ENCODE measurements at places on chromosomes 2 and 18.

DNA sequence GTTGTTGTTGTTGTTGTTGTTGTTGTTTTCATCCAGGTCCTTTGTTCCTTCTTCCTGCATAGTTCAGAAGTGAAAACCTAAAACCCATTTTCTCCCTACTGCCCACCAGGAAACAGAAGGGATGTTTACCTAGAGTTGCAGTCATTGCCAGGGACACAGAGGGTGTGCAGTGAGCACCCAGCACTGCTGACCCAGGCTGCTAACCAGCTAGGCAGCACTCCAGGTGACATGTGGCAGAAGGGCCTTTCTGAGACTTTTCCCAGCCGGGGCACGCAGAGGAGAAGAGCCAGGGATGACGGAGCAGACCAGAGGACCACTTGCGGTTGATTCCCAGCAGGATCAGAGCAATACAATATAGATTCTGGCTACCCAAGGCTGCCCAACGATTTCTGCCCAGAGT lies 286.3 kb downstream of the BCL11A start:
- no peak for DNase-seq

DNA sequence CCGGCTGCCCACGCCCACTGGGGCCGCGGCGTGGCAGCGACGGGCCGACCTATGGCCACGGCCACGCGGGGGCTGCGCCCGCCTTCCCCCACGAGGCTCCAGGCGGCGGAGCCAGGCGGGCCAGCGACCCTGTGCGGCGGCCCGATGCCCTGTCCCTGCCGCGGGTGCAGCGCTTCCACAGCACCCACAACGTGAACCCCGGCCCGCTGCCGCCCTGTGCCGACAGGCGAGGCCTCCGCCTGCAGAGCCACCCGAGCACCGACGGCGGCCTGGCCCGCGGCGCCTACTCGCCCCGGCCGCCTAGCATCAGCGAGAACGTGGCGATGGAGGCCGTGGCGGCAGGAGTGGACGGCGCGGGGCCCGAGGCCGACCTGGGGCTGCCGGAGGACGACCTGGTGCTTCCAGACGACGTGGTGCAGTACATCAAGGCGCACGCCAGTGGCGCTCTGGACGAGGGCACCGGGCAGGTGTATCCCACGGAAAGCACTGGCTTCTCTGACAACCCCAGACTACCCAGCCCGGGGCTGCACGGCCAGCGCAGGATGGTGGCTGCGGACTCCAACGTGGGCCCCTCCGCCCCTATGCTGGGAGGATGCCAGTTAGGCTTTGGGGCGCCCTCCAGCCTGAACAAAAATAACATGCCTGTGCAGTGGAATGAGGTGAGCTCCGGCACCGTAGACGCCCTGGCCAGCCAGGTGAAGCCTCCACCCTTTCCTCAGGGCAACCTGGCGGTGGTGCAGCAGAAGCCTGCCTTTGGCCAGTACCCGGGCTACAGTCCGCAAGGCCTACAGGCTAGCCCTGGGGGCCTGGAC lies 253.2 kb downstream of the GLI2 start:
- DNase-seq, result no peak

- no peak for DNase-seq
Observed at GRCh38 chr2:79373358-79374130, 139.3 kb upstream of the CTNNA2 start.

GRCh38 chr2:167697194-167697593 lies 550.2 kb downstream of the STK39 start:
- no peak for DNase-seq

DNA sequence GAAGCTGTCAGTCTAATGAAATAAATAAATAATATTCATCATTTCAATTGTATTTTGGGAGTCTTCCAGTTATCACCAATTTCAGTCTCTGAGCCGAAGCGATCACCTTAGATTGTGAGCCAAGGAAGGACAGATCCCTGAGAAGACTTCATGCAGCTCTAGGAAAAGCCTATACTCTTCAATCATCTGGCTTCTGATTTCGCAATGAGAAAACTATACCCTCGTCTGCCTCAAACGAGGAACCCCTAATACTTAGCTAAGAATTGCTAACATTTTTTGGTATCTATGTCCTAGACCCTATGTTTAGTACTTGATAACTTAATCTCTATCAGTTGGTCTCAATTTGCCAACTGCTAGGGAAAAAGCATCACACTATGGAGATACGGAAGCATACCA lies 4.5 kb upstream of the TTC27 start:
- DNase-seq, result no peak

GRCh38 chr2:228901531-228901930 lies 369.6 kb downstream of the PID1 start:
- DNase-seq, result no peak

- no peak for DNase-seq
Observed at GRCh38 chr2:67694445-67694844, 297.3 kb downstream of the ETAA1 start.

GRCh38 chr2:10517351-10518043 lies 69.4 kb upstream of the ODC1 start:
- no peak for DNase-seq

GRCh38 chr2:38200598-38200997 lies 124.6 kb upstream of the CYP1B1 start:
- DNase-seq, result no peak

DNA sequence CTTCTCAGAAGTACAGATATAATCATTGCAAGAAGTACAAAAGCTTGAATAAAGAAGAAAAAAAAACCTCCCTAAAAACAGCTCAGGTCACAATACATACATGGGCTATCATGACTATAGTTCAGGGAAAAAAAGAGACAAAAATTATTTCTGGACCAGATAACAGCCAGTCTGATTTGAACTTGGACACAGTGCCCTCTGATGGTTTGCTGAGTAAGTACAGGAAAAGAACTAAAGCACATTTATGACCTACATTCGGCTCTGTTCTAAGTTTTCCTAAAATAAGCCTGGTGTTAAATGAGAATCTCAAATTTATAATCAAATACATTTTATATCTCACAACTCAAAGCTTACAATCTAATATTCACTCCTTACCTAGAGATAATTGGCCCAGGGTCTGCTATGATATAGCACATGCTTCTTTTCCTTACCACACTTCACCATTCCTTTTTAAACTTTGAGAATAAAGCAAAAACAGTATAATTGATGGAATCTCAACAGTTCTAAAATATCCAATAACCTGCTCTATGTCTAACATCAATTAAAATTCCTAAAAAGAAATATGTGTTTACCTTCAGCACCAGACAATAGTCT lies 81.1 kb downstream of the RAPH1 start:
- DNase-seq, result no peak

GRCh38 chr2:204027091-204027490 lies 90.5 kb downstream of the ICOS start:
- no peak for DNase-seq

DNA sequence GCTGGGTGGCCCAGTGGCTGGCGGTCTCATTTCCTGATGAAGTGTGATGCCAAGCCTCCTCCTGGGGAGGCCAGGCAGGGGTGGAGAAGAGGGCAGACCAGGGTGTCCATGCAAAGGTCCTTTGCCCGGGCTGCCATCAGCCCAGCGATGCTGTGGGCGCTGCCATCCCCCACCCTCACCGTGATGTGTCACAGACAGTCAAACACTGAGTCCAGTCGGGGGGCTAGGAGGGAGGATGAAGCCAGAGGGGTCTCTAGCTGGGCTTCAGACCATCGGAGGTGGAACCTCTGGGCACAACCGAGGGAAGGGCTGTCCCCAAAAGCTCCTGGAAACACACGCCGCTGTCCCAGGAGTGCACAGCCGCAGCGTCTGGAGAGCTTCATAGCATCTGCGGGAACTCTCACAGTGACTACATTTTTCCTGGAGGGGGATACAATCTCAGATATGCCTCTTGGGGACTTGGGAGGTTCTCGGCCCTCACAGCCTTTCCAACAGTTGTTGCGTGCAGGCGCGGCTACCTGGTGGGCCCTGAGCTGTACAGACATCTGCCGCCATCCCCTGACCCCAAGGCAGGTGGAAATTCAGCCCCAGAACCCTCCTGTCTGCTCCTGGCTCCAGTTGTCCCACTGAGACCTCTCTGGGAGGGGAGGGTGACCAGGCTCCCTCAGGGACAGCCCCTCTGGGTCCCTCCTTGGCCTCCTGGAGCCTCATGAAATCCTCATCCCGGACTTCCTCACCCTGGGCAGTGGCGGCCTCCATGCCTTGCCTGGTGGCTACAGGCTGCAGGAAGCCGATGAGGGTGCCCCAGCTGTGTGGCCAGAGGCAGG lies 26.5 kb upstream of the OTOS start:
- no peak for DNase-seq

DNA sequence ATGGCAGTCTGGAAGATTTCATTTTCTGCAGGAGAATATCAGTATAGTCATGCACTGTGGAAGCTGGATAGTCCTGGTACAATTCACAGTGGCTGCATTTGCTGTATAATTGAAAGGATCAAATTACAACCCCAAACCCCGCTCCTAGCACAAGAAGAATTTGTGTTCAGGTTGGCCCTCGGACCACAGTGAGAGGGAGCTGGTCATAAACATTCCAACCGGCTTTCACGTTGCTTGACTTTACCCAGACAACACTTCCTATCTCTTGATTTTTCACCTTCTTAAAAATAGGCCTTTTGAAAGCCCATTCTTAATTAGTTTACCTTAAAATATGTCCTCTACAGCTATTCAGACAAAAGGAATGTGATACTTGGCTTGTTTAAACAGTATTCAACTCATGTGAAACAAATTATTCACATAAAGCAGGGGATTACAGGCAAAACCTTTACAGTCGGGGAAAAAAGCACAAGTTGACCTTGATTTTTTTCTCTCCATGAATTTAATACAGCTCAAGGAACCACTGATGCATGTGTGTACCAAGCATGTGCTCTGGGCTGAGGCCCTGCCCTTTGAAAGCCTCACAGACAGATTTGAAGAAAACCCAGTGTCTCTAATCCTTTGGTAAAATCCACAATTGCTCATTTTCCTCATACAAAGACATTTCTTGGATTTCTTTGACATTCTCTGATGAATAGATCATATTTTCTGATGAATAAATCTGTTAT lies 143.0 kb upstream of the SOX11 start:
- no peak for DNase-seq

GRCh38 chr2:8574196-8575037 lies 107.4 kb upstream of the ID2 start:
- DNase-seq, result no peak

All from left cardiac atrium (tissue), 4 donors.